NCI-H187 (cell line): ENCODE measurements at places on chromosomes 3 and 15.

DNA sequence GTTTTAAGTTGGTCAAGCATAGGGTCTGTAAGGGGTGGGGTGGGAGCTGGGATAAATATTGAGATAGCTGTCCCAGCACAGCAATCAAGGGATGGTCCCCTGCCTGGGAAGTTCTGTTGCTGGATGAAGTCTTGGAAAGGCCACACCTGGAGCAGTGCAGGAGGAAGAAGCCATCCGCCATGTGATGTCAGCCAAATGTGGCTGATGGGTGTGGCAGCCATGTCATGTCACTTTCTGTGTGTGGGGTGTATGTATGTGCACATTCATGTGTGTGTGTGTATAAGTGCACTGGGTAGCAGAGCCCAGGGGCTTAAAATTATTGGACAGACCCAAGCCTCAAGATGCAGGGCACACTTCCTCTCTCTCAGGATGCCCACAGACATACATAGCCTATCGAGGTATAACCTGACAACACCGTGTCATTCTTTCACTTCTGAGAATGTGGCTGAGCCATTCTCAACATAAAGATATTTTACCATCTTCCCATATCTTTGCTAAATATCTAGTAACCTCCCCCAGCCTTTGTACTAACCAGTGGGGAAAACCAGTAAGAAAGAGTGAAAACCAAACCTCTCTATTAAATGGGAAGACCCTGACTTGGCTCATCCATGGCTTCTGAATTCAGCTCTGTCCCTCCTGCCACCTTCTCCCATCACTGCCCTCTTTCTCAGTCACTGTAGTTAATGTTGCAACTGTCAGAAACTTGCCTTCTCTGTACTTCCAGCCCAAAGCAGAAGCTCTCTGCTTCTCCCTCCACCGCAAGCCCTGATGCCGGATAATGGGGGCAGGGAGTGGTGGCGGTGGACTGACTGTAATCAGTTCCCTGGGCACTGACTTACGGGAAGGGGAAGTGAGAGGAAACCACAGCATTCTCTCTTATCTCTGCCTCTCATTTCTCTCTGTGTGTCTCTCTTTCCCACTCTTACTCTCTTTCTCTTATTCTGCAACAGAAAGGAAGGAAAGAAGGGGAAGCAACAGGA lies 11.2 kb downstream of the TNFSF10 start:
- no peak for DNase-seq

DNA sequence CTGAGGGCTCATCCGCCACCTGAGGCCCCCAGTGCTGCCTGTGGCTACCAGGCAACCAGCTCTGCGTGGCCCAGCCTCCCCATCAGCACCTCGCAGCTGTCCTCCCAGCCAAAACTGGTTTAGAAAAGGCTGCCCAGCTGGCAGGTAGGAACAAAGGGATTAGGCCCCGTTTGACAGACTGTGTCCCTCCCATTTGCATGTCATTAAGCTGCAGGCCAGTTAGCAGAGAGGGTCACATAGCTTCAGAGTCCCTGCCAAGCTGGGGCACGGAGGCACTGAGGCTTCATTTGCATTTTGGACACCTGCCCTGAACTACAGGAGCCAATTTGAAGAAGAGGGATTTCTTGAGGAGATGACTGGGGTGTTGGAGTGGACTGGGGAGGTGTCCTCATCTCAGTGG lies 177.9 kb downstream of the TLE3 start:
- no peak for DNase-seq

- no peak for DNase-seq
These were observed 54.0 kb downstream of the TCF12 start for GRCh38 chr15:56972426-56972825.

DNA sequence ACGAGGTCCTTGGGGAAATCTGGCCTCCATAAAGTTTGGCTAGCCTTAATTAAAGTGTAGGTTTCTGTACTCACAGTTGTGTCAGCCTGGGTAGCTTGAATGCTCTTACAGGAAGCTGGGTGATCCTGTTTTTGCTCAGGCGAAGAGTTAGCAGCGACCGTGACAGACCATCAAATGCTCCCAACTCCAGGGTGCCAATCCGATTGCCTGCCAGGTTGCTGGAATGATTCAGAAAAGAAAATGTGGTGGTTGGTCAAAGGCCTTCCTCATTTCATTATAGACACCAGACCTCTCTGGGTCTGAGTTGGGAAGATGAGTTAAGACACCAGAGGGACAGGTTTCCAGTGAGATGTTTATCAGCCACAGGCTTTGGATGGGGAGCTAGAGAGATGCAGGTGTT lies 86.0 kb downstream of the LRIG1 start:
- no peak for DNase-seq

DNA sequence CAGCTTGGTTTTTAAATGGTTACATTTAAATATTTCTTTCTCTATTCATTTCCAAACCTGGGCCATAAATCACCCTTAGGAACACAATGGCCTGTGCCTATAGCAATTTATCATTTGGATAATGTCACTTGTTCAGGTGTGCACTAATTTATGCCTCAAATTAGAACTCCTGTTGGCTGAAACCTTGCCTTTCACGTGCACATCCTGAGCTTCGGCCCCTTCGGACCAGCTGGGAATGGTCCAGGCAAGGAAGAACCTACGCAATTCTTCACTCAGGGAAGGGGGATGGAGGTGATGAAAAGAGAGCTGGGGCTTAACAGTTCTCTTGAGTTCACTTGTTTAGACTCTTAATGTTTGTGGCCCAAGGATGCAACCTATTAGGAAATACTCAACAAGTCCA lies 324.1 kb upstream of the ICE2 start:
- DNase-seq: no peak

GRCh38 chr3:14472471-14473351 lies 67.4 kb downstream of the GRIP2 start:
- DNase-seq: no peak

- no peak for DNase-seq
These were observed 226.8 kb downstream of the MAGI1 start for GRCh38 chr3:65811892-65812291.

GRCh38 chr3:52561028-52561747 lies 24.8 kb downstream of the UQCC5 start:
- DNase-seq: no peak

DNA sequence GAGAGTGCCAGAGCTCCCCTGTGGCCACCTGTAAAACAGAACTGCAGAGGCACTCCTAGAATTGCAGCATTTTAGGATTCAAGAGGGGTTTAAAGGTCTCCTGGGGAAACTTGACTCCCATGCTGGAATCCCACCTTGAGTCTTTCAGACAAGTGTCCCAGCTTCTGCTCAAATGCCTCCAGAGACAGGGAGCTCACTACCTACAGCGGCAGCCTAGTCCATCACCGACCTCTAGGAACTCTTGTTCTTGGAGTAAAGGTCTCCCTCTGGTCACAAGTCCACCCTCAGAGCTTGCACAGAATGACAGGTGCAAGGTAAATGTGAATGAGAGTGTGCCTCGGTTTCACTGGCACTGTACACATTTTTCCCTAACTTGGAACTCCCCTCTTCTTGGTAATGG lies 72.0 kb downstream of the NUP210 start:
- no peak for DNase-seq

DNA sequence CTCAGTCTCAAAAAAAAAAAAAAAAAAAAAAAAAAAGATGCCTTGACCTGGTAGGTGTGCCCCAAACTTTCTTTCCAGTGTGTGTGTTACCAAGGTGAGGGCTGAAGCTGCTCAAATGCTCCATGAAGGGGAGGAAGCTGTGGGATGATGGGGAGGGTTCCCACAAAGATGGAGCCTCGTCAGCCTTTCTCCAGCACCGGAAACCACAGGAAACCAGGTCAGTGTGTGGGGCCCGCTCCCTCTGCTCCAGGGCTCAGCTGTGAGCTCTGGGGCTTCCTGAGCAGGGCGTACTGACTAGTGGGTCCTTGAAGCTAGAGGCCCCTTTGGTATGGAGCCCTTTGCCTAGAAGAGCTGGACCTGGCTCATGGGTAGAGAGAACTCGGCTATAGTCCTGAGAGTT lies 681 bp upstream of the IL17RE start:
- no peak for DNase-seq

- DNase-seq: peak; percentile 1
These were observed 269.5 kb downstream of the SUCLG2 start for GRCh38 chr3:67384760-67385397.

DNA sequence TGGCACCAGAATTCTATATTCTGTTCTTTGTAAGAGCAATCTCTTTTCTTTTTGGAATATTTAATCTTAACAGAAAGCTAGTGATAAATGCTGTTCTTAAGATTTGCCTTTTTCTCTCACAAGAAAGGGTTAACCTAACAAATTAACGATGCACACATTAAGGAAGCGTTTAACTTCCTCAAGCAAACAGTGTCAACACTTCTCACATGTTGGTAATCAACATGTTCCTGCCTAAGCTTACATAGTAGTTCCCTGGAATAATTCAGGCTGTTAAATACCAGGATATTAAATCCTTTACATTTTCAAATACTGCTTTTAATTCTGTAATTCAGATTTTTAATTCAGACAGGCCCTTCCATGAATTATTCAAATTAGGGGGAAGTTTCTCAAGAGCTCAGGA lies 67.4 kb upstream of the RPL35A start:
- no peak for DNase-seq

DNA sequence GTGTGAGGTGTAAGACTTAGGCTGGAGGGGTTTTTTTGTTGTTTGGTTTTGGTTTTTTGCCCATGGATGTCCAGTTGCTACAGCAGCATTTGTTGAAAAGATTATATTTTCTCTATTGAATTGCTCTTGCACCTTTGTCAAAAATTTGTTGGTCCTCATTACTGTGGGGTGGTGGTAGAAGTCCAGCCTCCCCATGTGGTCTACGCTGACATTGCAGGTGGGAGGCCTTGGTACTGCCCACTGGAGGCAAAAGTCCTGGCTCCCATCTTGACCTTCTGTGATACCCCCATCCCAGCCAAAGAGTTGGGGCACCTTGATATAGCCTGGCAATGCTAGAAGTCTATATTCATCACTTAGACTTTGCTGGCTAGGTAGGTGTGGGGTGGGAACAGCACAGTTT lies 5.4 kb upstream of the RAB6B start:
- no peak for DNase-seq

DNA sequence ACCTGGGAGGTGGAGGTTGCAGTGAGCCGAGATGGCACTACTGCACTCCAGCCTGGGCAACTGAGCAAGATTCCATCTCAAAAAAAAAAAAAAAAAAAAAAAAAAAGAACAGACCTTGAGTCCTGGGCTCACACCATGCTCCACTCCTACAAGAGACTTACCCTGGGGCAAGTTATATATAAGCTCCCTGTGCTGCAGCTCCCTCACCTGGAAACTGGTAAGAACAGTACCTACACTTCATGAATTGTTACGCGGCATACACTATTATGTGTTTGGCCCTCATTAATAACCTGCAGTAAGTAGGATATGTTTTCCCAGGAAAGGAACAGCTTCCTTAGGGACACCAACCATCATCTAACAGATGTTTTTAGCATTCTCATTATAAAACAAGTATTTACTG lies 119.6 kb downstream of the FMN1 start:
- DNase-seq: no peak

DNA sequence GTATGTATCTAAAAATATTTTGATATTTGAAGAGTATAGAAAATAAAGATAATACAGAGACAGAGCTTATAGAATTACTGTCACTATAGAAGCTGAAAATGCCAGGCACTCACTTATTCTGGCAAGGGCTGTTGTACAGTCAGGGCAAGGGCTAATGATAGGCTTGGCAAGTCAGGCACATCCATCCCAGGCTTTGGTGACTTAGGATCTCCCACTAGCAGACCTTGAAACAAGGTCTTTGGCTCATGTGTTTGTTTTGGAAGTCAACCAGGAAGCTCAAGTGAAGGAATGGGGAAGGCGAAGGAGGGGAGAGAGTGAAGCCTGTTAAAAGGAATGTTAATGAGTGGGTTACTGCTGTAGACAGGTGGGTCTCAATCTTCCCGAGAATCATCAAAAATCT lies 199.1 kb upstream of the SUCLG2 start:
- DNase-seq: no peak

DNA sequence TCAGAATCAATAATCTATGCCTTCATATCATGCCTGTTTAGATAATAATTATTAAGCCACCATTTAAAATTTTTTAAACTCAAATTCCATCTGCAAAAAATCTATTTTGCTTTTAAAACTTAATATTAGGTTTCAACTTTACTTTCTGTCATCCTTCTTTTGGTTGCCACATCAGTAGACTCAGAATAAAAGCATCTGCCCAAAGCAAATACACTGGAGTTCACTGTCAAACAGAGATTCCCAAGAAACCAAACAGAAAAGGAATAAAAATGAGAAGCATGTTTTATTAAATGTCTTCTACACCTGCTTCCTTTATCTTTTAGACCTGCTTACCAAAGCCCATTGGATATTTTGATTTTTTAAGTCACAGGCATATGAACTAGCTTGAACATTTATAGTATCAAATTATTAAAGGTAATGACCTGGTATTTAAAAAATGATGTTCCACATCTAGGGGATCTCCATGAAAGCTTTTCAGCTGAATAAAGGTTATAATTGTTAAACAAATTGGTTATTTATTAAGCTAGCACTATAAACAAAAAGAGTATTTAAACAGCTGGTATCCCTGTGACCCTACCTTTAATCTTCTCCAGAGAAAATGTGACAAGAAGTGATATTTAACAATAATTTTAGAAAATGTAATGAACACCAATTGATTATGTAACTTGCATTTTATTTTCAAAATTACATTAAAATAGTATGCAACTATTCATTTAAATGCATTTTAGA lies 62.5 kb downstream of the ALCAM start:
- no peak for DNase-seq

DNA sequence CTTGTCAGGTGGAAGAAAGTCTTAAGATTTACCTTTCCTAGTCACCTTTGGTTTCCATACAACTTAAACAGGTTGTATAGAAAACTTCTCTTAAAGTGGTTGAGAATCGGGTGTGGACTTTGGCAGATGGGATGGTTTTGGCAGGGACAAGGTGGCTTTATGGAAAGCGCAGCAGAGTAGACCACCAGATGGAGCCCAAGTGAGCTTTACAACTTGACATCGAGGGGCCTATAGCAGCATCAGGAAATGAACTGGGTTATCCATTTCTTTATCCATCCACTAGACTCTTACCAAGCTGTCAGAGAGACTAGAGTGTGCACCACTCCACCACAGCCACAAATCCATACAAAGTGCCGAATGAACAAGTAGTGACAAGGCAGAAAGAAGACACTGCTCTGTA lies 85.3 kb upstream of the MBNL1 start:
- no peak for DNase-seq

DNA sequence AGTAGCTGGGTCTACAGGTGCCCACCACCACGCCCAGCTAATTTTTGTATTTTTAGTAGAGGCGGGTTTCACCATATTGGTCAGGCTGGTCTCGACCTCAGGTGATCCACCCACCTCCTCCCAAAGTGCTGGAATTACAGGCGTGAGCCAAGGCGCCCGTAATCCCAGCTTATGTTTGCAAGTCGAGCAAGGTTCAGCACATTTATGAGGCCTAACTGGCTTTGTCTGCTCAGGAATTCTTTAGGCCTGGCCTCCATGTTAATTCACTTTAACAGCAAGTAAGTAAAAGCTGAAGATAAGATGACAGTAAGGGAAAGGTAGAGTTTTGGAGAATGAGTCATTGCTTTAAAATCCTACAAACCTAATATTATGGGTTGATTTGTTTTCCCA lies 24.6 kb downstream of the SIDT1 start:
- no peak for DNase-seq
